ENCODE measurements at places on chromosomes 11 and 22.

DNA sequence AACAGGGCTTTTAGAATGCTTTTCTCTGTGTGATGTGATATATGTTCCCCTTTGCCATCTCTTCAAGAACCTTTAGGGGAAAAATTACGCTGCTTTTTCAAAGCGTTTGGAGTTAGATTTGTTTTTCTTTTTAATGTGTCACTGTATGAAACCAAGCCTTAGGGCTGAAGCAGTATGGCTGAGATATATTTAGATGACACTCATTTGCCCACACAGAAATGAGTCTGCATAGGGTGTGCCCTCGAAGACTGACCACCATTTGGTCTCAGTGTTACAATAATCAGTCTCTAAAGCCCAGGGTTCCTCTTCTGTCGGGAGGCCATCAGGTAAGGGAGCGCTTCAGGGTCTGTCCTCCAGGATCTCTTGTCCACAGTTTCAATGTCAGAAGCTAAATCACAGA, 213.0 kb upstream of the NCAM1 start:
- no peak for DNase-seq

DNA sequence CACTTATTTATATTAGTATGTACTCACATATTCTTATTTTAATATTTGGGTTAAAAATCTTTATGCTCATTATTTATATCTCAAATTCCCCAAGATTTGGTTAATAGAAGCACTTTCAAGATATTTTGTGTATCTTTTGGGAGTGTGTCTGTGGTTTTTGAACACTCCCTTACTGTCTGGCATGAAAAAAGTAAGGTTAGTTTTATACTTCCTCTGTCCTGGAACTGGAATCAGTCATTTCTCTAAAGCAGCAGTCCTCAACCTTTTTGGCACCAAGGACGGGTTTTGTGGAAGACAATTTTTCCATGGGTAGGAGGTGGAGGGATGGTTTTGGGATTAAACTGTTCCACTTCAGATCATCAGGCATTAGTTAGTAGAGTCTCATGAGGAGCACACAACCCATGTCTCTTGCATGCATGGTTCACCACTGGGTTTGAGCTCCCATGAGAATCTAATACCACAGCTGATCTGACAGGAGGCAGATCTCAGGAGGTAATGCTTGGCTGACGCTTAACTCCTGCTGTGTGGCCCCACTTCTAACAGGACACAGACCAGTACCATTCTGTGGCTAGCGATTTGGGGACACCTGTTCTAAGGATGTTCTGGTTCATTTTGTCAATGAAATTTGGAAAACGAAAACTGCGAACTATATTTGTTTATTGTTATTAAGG, 60.2 kb downstream of the CASP12 start:
- DNase-seq: no peak

GRCh38 chr22:27695925-27696324, 105.6 kb downstream of the MN1 start:
- no peak for DNase-seq

GRCh38 chr11:78344676-78345075, 72.9 kb downstream of the GAB2 start:
- DNase-seq: no peak

GRCh38 chr11:114252767-114253166, 43.4 kb upstream of the NNMT start:
- no peak for DNase-seq

Measured in NCI-H187 (cell line).